Activated CD4-positive, CD25-positive, alpha-beta regulatory T cell treated with anti-CD3 and anti-CD28 coated beads, Interleukin-2, amount 50 U/mL, for 72 hours (primary cell): ENCODE measurements at places on chromosomes 13 and 19.

DNA sequence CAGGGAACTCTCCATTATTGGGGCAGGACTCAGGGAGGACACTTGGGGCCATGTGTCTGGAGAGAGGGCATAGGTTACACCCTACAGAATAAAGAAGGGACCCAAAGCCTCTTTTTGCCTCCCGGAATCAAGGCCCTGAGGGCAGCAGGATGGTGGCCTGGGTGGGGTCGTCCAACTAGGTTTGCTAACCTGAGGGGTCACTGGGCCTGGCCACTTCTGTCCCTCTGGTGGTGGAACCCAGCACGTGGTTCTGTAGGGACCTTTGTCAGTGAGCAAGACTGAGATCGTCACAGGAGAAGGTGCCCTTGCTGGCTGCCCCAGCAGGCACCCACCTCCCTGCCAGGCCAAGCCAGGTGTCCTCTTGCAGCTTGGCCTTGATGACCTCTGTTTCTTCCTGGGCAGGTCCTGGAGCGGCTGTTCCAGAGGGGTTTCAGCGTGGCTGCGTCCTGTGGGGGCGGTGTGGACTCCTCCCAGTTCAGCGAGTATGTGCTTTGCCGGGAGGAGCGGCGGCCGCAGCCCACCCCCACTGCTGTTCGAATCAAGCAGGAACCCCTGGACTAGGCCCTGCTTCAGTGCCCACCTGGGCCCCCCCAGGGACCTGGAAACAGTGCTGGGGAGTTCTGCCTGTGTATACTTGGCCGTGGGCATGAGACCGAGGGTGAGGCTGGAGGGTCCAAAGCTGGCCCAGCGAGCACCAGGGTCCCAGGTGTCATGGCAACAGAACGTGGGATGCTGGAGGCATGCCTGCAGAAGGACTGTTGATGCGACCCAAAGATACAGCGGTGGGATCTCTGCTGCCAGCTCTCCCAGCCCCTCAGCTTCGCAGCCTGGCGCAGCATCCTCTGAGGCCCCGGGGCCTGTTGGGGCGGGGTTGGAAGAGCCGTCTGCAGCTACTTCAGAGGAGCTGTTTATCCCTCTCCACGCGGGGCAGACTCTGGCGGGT, 16.0 kb downstream of the KCTD15 start:
- DNase-seq = no peak

GRCh38 chr19:1313695-1314613, 28.3 kb downstream of the EFNA2 start:
- DNase-seq = no peak

DNA sequence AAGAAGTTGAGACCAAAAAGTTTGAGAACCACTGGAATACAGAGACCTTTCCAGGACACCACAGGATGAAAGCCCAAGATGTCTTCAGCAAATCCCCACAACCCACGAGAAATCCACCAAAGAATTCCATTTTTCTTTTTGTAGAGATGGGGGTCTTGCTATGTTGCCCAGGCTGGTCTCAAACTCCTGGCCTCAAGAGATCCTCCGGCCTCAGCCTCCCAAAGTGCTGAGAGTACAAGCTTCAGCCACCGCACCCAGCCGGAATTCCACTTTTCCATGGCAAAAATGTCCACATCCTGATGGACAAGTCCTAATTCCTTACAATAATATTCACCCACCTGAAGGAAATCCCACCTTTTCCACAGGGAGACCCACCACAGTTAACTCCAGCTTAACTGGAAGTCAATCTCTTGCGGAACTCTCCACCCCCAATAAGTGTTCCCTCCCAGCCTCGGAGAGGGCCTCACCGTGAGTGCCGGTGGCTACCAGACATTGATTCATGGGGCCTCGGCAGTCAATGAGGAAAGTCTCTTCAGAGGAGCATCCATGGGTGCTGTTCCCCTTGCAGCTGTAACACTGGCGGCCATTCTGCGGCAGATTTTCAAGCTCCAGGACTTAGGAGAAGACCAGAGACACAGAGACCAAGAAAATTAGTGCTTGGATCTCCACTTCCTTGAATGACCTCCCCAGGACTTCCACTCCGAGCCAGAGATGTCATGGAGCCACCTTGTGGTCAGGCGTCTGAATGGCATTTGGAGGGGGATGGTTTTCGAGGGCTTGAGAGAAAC, 12.3 kb upstream of the CADM4 start:
- no peak for DNase-seq

DNA sequence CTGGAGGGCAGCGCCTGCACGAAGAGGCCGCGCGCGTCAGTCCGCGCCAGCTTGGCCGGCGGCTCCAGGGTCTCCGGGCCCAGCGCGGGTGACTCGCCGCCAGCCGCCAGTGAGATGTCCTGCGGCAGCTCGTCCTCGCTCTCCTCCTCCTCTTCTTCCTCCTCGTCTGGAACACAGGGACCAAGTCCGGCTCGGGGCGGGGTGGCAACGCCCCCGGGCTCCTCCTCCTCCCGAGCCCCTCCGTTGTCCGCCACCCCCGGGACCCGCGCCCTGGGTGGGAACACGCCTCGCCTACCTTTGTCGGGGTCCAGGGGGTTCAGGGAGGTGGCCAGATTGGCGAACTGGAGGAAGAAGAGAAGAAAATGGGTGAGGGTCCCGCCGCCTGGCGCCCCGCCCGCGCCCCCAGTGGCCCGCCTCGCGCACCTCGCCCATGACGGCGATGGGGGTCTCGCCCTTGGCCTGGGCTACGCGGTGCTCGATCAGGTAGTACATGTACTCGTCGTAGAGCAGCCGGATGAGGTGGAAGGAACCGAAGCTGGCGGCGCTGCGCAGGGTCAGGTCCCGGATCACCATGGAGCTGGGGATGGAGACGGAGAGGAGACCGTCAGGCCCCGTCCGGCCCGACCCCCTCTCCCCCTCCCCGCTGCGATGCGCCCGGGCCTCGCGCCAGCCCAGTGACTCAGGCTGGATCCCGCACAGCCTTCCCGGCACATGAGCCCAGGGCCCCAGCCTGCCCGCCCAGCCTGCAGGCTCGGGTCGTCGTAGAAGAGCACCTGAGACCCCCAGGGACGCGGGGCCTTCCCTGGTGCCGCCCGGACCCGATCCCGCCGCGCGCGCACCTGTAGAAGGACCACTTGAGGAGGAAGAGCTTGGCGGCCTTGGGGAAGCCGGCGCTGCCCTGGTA, 10.6 kb downstream of the DCAF15 start:
- DNase-seq = no peak

GRCh38 chr13:90806016-90806615, 541.4 kb upstream of the MIR17HG start:
- no peak for DNase-seq
